Activated CD4-positive, alpha-beta T cell treated with anti-CD3 and anti-CD28 coated beads, Interleukin-2, amount 10 ng/mL, durations not matched to agents 24 days and 14 days (primary cell): ENCODE measurements at places on chromosomes 12 and 14. TPM values are rescaled to one million over a fixed set of nuclear protein-coding genes. Genes with fewer than 3 reads are reported as not detected.

GRCh38 chr14:23610090-23610814 lies 25.9 kb upstream of the DHRS2 start:
- H3K36me3 ChIP-seq: peaks cover 7% of the 10 kb centered on the region
- peaks cover 32% of the 10 kb centered on the region for H3K4me1 ChIP-seq
- peak overlapping the region; percentile 81 for H3K27ac ChIP-seq
- peak overlapping the region; percentile 42 for H3K4me3 ChIP-seq

- H3K27me3 ChIP-seq: no peaks in the 10 kb centered on the region
- peaks cover 4% of the 10 kb centered on the region for H3K4me1 ChIP-seq
- no peaks in the 10 kb centered on the region for H3K36me3 ChIP-seq
- no peak overlapping the region for H3K4me3 ChIP-seq
Observed at GRCh38 chr12:76636121-76636692, 76.6 kb upstream of the OSBPL8 start.

GRCh38 chr12:43118881-43119280 lies 433.1 kb downstream of the ADAMTS20 start:
- no peaks in the 10 kb centered on the region for H3K36me3 ChIP-seq
- no peak overlapping the region for H3K4me3 ChIP-seq
- no peak overlapping the region for H3K27ac ChIP-seq
- no peaks in the 10 kb centered on the region for H3K27me3 ChIP-seq

GRCh38 chr12:63066782-63067181 lies 84.2 kb downstream of the AVPR1A start:
- H3K27me3 ChIP-seq: no peaks in the 10 kb centered on the region
- no peaks in the 10 kb centered on the region for H3K36me3 ChIP-seq
- DNase-seq: no peak
- no peak overlapping the region for H3K27ac ChIP-seq

DNA sequence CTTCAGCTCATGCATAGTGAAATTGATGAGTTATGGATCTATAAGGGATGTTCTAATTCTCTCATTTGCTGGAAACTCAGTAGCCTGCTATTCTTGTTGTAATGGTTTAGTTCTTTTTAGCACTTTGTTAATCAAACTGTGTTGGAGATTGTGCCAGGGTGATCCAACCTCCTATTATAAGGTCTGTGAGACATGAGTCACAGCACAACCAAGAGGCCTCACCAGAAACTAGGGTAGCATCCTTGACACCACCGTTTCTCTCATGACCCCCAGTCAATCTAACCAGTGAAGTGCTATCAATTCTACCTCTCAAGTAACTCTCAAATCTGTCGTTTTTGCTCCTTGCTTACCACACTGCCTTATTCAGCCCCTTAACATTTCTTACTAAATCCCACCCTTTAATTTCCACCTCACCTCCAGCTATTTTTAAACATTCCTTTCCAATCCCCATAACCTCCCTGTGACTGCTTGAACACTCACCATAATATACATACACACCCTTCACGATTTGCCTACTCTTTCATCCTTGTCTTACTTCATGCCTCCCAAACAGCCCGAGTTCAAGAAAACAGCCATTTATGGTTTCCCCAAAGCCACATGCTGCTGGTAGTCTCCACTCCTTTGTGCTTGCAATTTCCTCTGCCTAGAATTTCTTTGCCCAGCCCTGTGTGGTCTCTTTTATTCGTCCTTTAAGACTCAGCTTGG lies 53.9 kb upstream of the NUDT4 start:
- no peak overlapping the region for H3K27ac ChIP-seq
- H3K4me3 ChIP-seq: no peak overlapping the region
- H3K27me3 ChIP-seq: no peaks in the 10 kb centered on the region
- DNase-seq: no peak
- H3K36me3 ChIP-seq: no peaks in the 10 kb centered on the region

The TSPAN19 gene
- total RNA-seq: not detected in 2 replicates

The FOXG1 gene
- not detected in 2 replicates for total RNA-seq

The WNT5B gene
- total RNA-seq: 0.76 and 0.89 TPM in 2 replicates

The GALC gene
- 7.3 and 9.3 TPM in 2 replicates for total RNA-seq
